ENCODE measurements at places on chromosomes 1 and 21. TPM values are rescaled to one million over a fixed set of nuclear protein-coding genes. Genes with fewer than 3 reads are reported as not detected.
A peak's percentile ranks its signal among the peaks of the same experiment; 100 is the strongest.

DNA sequence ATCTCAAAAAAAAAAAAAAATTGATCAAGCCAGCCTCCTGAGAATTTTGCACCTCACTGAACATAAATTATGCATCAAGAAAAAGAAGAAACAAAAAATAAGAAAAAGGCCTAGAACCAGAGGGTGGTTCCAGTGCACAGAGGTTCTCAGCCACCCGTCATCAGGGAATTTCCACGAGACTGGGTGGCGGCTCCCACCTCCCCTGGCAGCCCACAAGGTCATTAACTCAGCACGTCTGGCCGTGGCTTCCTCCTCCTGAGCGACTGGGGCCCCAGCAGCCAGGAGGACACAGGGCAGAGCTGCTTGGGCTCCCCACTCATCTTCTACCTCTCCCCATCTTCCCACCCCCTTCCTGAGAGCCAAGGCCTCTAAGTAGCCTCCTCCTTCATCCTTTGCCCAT lies 15.7 kb upstream of the TMEM51 start:
- DNase-seq: no peak

- no peak for DNase-seq
Measured at GRCh38 chr1:41175546-41175945, 66.6 kb downstream of the SCMH1 start.

- DNase-seq: no peak
Measured at GRCh38 chr1:117567976-117568375, 37.9 kb upstream of the TENT5C start.

GRCh38 chr1:16260814-16261213 lies 23.8 kb upstream of the CPLANE2 start:
- DNase-seq: peak; percentile 22

DNA sequence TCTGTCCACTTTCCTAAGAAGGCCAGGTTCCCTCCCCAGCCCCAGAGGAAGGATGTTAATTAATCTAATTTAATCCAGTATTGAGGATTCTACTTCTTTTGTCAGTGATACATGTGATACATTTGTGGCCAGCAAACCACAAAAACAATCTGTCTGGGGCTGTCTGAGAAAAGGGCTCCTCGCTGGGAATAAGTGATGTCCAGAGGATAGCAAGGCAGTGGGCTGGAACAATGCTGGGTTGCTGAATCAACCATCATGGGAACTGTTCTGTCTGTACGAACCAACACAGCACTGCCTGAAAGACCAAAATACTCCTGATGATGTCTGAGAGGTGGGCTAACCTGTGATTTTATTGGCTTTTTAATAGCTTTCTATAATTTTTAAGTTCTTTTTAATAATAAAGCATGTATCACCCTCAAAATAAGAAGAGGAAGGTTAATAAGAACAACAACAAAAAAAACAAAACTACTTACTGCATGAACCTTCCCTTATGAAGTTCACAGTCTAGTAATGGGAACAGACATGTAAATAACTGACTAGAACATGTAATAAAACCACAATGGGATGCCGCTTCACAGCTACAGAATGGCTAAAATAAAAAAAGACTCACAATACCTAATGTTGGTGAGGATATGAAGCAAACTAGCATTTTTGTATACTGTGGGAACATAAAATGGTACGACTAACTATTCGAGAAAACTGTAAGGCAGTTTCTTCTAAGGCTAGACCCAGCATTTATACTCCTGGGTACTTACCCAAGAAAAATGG lies 11.4 kb upstream of the ADAR start:
- no peak for DNase-seq

DNA sequence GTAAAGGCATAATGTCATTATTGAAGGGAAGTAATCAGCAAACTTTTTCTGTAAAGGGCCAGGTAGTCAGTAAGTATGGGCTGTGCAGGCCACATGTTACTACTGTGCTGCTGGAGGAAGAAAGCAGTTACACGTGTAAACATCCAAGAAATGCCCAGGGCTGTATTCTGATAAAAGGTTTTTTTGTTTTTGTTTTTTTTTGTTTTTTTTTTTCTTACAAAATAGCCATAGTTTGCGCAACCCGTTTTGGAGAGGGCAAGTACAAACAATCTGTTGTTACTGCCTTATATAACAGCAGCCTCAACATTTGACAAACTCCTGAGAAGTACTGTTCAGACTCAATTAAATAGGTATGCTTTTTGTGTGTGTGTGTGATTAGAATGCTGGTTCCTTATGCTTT lies 26.7 kb upstream of the MTMR11 start:
- DNase-seq: peak; percentile 17

GRCh38 chr1:11746092-11746491 lies 10.2 kb downstream of the AGTRAP start:
- peak; percentile 67 for DNase-seq

DNA sequence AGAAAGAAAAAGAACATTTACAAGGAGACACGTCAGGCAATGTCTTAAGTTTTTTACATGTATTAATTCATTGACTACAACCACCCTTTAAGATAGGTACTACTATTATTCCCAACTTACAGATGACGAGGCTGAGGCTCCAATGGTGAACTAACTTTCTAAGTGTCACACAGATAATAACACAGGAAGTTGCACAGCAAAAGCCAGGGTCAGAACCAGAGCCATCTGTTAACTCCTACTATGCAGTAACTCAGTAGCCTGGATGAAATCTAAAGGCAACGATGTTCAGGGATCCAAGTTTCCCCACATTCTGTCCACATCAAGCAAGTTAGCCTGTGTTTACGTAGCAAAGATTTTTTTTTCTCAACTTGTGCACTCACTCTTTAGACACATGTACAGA lies 371.7 kb downstream of the PTPRC start:
- no peak for DNase-seq

DNA sequence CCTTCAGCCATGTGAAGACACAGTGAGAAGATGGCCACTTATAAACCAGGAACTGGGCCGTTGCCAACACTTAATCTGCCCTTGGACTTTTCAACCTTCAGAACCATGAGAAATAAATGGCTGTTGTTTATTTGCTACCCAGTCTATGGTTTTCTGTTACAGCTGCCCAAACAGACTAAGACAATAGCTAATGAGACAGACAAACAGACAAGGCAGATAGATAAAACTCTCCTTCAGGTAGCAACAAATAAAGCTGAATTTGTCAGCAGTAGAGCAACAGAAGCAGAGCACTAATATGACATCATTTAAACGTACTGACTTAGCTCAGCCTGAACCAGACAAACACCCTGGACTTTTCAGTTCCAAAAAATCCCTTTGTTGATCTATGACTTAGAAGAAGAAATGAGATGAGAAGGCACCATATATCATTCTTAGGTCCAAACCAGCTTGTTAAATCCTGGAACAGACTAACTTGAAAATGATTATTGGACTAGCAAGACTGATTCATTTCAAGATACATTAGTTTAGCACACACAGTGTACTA lies 27.0 kb downstream of the ZZZ3 start:
- DNase-seq: no peak

DNA sequence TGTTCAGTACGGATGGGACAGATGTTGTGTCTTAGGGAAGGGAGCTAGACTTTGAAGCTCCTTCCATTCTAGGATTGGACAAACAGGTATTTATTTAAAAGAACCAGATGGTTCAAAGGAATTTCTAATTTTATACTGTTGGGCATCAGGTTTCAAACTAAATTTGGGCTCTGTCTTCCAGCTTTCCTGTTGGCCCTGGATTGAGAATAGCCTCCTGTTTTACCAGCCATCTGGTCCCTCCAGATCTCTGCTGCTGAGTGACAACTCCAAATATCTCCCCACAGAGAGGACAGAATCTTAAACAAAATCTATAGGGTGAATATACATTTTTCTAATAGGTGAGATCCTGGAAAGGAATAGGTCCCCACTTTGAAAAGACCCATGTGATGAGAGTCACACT lies 52.5 kb upstream of the CNIH3 start:
- no peak for DNase-seq

GRCh38 chr1:216247937-216248336 lies 175.3 kb downstream of the USH2A start:
- no peak for DNase-seq

- no peak for DNase-seq
Measured at GRCh38 chr1:183073320-183073719, 50.1 kb downstream of the LAMC1 start.

DNA sequence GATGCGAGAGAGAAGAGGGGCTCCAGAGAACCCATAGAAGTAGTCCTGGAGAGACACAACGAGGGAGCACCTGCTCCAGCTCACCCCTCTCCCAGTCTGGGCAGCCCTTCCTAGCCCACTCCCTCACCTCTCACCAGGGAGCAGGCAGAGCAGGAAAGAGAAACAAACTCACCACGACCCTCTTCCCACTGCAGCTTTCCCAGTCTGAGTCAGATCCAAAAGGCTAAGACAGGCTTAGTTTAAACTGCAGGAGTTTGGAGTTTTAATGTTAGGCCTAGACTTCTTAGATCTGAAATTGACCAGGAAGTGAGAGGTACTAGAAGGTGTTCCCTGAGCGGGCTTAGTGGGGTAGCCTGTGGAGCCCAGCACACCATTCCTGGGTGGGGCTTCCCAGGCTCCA lies 29.6 kb downstream of the SLC1A7 start:
- no peak for DNase-seq

- DNase-seq: no peak
Measured at GRCh38 chr21:45089964-45090363, 15.6 kb downstream of the ADARB1 start.

DNA sequence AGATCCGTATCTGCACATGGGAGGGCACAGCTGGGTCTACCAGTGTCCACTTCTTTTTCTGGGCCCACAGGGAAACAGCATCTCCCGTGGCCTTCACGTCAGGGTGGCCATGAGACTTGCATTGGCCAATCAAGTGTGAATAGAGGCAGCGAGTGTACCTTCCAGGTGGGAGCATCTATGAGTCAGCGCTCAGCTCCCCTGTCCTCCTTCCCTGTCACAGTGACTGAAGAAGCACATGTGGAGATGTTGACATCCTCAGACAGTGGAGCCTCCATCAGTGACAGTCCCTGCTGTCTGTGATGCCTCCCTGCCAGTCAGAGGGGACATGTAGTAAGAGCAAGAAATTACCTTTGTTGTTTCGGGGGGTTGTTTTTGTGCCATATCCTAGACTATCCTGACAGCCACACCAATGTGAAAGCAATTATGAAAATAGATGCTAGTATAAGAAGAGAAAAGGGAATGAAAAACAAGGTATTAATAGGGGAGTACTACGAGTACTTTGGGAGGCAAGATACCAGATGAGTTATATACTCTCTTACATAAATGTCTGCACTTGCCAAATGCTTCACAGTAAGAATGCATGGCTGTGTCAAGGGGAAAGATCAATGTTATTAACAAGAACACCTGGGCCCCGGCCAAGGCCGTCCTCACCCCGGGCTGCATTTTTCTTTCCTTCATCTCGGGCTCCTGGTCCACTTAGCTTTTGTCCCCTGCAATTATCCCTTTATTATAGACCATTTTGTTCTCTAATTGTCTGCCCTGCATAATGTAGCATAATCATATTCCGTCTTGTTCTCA lies 86.0 kb downstream of the MATN1 start:
- no peak for DNase-seq

DNA sequence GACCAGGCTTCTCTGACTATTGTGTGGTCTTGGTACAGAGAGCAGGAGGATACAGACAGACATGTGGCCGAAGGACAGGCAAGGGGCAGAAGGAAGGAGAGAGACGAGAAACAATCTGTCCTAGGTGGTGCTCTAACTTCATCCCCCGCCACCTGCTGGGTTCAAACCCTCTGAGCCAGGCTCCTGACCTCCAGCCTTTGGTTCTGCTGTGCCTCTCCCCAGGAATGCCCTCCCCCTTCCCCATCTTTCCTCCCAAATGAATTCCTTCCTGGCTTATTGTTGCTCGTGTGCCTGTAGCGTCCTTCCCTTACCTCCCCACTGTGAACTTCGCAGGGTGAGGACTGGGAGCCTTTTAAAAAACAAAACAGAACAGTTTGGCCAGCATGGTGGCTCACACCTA lies 5.4 kb downstream of the TCEA3 start:
- DNase-seq: no peak

DNA sequence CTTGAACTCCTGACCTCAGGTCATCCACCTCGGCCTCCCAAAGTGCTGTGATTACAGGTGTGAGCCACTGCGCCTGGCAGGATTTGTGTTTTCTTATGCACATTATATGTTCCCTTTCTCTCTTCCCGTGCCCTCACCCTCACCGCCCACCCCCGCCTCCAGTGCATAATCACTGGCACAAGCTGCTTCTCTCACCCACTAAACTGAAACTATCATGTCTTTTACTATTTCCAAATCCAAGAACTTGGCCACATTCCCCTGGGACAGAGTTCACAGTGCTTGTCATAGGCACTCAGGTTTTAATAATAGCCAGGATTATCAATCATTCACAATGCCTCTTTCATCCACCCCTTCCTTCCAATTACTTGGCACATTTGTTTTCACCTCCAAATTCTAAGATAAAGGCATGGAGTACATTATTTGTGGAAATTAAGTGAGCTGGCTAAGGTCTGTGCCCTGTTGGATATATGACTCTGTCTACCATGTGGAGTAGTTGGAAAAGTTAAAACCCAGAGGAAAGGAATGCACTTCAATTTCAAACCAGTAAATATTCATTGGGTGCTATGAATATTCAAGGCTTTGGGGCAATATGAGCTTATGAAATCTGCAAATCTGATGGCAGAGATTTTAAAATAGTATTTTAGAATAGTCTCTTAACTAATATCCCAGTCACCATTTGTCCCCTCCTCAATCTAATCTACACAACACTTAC lies 17.6 kb upstream of the MAPKAPK2 start:
- no peak for DNase-seq

GRCh38 chr1:22877980-22878379 lies 94.7 kb downstream of the LACTBL1 start:
- no peak for DNase-seq

GRCh38 chr1:15323351-15323988 lies 76.4 kb downstream of the FHAD1 start:
- peak; percentile 65 for DNase-seq

DNA sequence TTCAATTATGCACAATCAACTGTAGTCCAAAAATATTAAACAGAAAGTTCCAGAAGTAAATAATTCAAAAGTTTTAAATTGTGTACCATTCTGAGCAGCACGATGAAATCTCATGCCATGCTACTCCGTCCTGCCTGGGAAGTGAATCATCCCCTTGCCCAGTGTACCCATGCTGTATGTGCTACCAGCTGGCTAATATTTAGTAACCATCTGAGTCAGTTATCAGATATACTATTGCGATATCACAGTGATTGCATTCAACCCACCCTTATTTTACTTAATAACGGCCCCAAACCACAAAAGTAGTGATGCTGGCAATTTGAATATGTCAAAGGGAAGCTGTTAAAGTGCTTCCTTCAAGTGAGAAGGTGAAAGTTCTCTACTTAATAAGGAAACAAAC lies 56.2 kb downstream of the EVI5 start:
- DNase-seq: peak; percentile 81

GRCh38 chr1:26278303-26278702 lies 1.6 kb upstream of the SH3BGRL3 start:
- peak; percentile 95 for DNase-seq

- DNase-seq: peak; percentile 93
Measured at GRCh38 chr1:33387625-33388024, 43.3 kb downstream of the PHC2 start.

Gene SNX27
- 20.0 TPM for total RNA-seq

Gene CFHR3
- not detected for total RNA-seq

Gene REN
- total RNA-seq: 0.26 TPM

Gene S100A1
- not detected for total RNA-seq

Gene CLCN6
- total RNA-seq: 4.5 TPM

Gene NUAK2
- 3.9 TPM for total RNA-seq

Gene CYYR1
- 1.1 TPM for total RNA-seq

Gene PROK1
- total RNA-seq: not detected

Gene SF3B4
- total RNA-seq: 7.4 TPM

Gene C4BPB
- total RNA-seq: not detected

Gene LMX1A
- total RNA-seq: not detected

Gene ATXN7L2
- 0.64 TPM for total RNA-seq

Gene RAB3B
- 3.4 TPM for total RNA-seq

Data from bronchial epithelial cell (primary cell).